ENCODE measurements at places on chromosomes 2 and 18.

GRCh38 chr2:235951493-235951892, 216.7 kb downstream of the GBX2 start:
- no peak for DNase-seq

- no peak for DNase-seq
Observed at GRCh38 chr2:158775273-158776027, 19.7 kb upstream of the DAPL1 start.

DNA sequence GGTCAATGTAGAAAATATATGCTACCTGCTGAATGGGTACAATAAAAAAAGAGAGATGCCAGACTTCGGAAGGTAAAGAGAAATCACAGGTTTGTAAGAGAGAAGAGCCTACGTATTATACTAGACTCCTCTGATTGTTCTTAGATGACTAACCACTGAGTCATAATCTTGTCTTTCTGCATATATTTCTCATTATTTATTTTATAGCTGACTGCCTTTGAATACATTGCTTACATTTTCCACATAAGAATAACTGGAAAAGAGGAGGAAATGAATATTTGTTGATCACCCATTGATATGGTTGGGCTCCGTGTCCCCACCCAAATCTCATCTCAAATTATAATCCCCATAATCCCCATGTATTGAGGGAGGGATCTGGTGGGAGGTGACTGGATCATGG, 90.3 kb upstream of the RAB27B start:
- DNase-seq = no peak

DNA sequence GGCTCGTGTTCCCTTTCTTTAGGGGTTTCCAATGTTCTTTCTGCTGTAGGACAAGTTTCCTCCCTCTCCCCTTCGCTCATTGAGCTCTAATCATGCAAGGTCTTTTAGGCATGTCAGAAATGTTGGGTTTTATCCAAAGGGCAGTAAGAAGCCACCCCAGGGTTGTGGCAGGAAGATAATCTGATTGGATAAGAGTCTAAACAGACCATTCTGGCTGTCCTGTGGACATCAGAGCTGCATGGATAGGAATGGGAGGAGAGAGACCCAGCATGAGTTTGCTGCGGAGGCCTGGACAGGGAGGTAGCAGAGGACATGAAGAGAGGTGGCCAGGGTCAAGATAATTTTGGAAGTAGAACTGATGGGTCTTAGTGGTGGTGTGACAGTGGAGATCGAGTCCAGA, 88.2 kb downstream of the ACKR3 start:
- DNase-seq = no peak

GRCh38 chr2:45607701-45608100, 3.4 kb downstream of the SRBD1 start:
- DNase-seq = no peak
